Activated naive CD4-positive, alpha-beta T cell treated with anti-CD3 and anti-CD28 coated beads, Interleukin-2, amount 50 U/mL, for 16 hours (primary cell): ENCODE measurements at places on chromosomes 2 and 18.

GRCh38 chr2:16625201-16625729 lies 40.4 kb downstream of the CYRIA start:
- no peak for DNase-seq

GRCh38 chr2:61439241-61440002 lies 31.5 kb downstream of the USP34 start:
- DNase-seq, result no peak

GRCh38 chr2:29487967-29488555 lies 372.8 kb downstream of the CLIP4 start:
- DNase-seq, result no peak

GRCh38 chr2:108905906-108906305 lies 83.1 kb downstream of the EDAR start:
- DNase-seq, result no peak

DNA sequence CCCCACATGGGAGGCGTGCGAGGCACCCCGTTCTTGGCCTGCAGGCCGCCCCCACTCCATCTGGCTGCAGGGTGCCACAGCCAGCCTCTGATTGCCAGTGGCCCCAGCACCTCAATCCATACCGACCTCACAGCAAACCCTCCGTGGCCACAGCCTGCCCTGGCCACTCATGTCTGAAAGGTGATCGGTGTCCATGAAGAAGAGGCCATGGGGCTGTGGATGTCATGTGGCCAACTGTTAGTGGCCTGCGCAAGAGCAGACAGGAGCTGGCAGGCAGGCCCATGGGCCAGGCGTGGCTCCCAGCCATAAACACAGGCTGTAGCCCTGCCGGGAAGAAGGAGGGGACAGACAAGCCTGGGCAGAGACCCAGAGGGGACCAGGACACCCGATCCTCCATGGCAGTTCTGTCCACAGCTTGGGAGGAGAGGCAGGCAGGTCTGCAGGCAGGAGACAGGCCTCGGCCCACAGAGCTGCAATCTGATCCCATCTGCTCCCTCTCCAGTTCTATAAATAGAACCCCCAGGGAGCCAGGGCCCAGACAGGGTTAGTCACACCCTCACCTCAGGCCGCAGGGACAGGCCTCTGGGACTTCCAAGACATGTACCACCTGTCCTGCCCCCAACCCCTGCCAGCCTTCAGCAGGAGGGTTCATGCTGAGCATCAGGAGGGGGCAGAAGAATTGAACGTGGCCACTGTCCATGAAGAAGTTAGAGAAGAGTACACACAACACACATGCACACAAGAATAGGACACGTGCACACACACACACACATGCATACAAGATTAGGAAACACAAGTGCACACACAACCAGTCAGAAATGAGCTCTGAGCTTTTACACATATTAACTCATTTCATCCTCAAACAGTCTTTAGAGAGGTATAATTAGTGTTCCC lies 16.9 kb downstream of the STEAP3 start:
- no peak for DNase-seq

- DNase-seq, result no peak
Measured at GRCh38 chr2:170836027-170836426, 19.3 kb downstream of the GAD1 start.

GRCh38 chr18:12963069-12963468 lies 15.3 kb downstream of the SEH1L start:
- no peak for DNase-seq

DNA sequence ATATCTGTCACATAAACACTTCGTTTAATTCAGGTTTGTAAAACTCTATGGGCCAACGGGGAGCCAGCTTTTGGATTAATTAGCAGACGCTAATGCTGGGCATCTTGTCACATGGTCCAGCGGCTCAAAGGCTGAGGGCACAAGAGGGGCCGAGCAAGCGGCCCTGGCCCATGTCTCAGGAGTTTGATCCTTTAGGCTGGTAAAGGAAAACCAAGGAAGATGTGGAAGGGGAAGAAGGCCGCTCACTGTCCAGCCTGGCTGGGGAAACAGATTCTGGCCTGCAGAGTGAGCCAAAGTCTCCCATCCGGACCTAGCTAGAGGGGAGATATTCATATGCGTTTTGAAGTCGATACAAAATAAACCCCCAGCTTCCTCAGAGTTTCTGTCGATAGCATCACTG lies 248.6 kb upstream of the SIX2 start:
- no peak for DNase-seq

GRCh38 chr2:169928463-169928864 lies 101.2 kb downstream of the UBR3 start:
- no peak for DNase-seq

GRCh38 chr2:176187899-176188773 lies at the start of gene HOXD1:
TSS of gene HOXD1 (plus strand) at chr2:176188668. CDS start at chr2:176188802, 134 bp downstream.
- DNase-seq, result no peak
